Dorsolateral prefrontal cortex (tissue), 122 donors: ENCODE measurements at places on chromosomes 4 and X. TPM values are rescaled to one million over a fixed set of nuclear protein-coding genes. Genes with fewer than 3 reads are reported as not detected.

OPHN1 gene
- 19.7 TPM for total RNA-seq

DNA sequence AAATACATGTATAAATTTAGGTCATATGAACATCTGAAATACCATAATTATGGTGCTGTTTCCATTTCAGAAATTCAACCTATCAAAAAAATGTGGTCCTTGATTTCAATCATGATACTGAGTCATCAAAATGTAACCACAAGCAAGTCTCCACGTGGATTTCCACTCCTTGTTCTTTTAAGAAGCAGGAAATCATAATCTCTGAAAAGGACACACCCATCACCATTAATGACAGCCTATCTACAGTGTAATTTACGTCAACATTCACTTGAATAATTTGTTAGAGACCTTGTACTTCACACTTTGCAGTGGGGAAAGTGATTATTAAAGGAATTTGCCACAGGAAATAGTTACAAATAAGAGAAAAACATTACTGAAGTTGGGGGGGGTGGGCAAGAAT lies 17.7 kb upstream of the SLC7A11 start:
- DNase-seq, result no peak

DNA sequence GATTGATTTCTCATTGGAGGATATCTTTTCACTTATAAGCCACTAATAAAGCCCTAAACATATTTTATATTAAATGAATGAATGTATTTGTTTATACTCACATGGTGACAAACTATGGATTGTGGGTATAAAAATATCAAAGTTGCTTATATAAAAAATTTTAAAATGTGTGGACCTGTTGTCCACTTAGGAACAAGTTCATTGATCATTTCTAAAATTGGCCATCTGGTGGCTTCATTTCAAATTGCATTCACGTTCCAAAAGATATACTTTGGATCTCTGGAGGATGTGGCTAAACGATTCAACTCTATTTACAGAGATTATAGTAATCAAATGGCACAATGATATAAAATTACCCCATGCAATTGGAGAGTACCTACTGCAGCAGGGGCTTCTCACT lies 32.5 kb downstream of the FSTL5 start:
- no peak for DNase-seq

GRCh38 chrX:78958419-78959116 lies 13.4 kb downstream of the P2RY10 start:
- no peak for DNase-seq

DNA sequence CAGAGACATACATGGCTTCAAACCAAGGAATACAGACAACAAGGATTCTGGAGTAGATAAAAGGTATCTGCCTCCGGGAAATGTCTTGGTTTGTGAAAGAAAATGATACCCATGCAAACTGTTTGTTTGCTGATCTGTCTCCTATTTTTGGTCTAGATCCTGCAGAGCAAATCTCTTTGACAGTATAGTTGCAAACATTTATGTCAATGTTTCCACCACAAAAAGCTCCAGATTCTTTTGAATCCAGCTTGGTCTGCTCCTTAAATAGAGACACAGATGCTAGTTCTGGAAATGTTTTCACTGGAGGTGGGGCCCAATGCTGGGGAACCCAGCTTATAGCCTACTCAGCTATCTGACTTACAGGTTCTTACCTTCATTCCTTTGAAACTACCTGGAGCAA lies 119.7 kb downstream of the ATG4A start:
- DNase-seq, result no peak

NDNF gene
- 2.2 TPM for total RNA-seq

CXXC4 gene
- 14.4 TPM for total RNA-seq

PPAT gene
- 21.2 TPM for total RNA-seq

- no peak for DNase-seq
Measured at GRCh38 chr4:172707622-172708021, 461.0 kb upstream of the GALNT7 start.

DNA sequence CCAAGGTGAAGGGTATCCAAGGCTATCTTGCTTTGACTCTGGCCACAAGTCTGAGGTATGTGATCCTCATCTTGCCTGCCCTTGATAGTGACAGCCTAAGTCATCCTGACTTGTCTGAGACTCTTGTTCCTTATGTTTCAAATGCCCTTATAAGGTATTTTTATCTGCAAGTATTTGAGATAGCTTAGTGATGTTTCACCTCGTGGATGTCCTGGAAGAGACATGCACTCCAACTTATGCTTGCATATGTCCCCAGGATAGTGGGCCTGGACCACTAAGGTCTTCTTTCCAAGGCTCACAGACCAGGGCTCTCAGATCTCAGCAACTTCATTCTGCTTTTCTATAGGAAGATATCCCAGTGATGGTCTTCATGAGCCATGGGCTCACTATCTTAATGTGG lies 120.5 kb upstream of the WDR1 start:
- no peak for DNase-seq

NHSL2 gene
- total RNA-seq, result 8.5 TPM

DNA sequence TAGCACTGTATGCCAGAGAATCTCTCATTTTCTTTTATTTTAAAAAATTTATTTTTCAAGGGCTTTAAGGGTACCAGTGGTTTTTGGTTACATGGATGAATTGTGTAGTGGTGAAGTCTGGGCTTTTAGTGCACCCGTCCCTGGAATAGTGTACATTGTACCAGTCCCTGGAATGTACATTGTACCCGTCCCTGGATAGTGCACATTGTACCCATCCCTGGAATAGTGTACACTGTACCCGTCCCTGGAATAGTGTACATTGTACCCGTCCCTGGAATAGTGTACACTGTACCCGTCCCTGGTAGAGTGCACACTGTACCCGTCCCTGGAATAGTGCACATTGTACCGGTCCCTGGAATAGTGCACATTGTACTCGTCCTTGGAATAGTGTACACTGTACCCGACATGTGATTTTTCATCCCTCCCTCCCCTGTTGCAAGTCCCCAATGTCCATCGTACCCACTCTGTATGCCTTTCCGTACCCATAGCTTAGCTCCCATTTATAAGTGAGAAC lies 56.1 kb upstream of the HELT start:
- DNase-seq, result no peak

DNA sequence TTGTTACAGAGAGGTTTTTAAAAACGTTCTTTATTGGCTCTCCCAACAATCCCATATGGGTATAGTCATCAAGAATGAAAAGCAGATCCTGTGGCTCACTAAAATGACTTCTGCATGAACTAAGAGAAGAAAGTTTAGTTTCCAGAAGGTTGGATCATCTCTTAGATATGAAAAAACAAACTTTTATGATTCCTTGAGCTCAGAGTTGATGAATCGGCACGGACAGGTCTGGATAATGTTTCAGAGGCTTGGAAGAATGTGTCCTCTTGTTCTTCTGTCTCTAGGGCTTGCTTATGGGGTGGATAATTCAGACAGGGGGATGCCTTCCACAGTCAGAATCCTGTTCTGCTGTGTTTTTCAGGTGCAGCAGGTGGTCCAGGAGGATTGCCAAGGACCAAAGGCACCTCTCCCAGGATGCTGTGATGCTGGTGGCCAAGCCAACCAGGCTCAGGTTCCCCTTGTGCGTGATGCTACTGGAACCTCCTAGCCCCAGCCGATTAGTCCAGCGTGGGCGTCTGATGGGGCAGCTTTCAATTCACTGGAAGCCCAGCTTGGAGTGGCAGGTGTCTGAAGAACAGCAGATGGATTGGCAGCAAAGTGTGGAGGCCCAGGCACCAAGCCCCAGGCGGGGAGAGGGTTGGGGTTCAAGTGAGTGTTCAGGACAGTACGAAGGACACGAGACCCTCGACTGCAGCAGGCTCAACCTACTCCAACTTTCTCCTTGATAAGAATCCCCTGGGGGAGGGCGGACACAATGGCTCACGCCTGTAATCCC lies 30.3 kb downstream of the CCKAR start:
- no peak for DNase-seq

CETN2 gene
- 31.5 TPM for total RNA-seq

DNA sequence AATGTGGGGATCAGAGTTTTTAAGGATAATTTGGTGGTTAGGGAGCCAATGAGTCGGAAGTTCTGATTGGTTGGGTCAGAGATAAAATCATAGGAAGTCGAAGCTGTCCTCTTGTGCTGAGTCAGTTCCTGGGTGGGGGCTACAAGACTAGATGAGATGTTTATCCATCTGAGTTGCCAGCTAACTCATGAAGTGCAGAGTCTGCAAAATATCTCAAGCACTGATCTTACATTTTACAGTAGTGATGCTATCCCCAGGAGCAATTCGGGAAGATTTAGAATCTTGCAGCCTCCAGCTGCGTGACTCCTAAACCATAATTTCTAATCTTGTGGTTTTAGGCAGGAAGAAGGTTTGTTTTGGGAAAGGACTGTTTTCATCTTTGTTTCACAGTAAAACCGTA lies 565.8 kb upstream of the SPANXN1 start:
- no peak for DNase-seq

PPM1K gene
- total RNA-seq, result 119 TPM

GRCh38 chr4:62324215-62324614 lies 1124.1 kb downstream of the ADGRL3 start:
- peak; percentile 40 for DNase-seq

- DNase-seq, result peak; percentile 27
Measured at GRCh38 chrX:14697451-14697850, 168.1 kb downstream of the GLRA2 start.

- DNase-seq, result no peak
Measured at GRCh38 chr4:34676400-34676799, 1567.9 kb downstream of the ARAP2 start.

SAT1 gene
- 182 TPM for total RNA-seq

GRCh38 chr4:1593458-1593857 lies 90.7 kb downstream of the FAM53A start:
- DNase-seq, result no peak

RPS6KA6 gene
- total RNA-seq, result 10.9 TPM

- no peak for DNase-seq
Measured at GRCh38 chr4:25654971-25655963, at the start of gene SLC34A2. Gene SLC34A2 (plus strand): TSS chr4:25655851. CDS start chr4:25662501, 6,650 bp downstream.

- DNase-seq, result no peak
Measured at GRCh38 chrX:56429581-56429980, 133.8 kb upstream of the UBQLN2 start.

NLGN4X gene
- total RNA-seq, result 48.5 TPM

GRCh38 chrX:25019707-25020390 lies 4.1 kb upstream of the ARX start:
- DNase-seq, result no peak

- no peak for DNase-seq
Measured at GRCh38 chr4:4289597-4289940, 385 bp downstream of the LYAR start.

KLKB1 gene
- total RNA-seq, result 3.8 TPM

SPANXN4 gene
- total RNA-seq, result not detected

- no peak for DNase-seq
Measured at GRCh38 chrX:104370089-104370488, 115.4 kb upstream of the ESX1 start.

FMR1NB gene
- total RNA-seq, result not detected

GABRB1 gene
- 115 TPM for total RNA-seq

DNA sequence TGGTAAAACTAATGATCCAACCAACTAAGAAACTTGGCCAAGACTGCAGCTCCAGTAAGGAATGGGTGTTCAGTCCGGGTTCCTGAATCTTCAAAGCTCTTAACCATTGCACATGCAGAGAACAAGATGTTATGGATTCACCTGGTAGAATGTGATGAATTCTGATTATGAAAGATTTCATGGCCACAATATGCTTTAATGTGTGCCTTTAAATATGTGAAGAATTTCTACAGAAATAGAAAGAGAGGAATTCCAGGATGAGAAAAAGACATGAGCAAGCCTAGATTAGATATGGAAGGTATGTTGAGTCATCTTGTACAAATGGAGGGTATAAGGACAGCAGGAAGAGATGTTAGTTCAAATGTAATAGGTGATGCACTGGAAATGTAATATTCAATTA lies 472.2 kb upstream of the TENM3 start:
- no peak for DNase-seq

DNA sequence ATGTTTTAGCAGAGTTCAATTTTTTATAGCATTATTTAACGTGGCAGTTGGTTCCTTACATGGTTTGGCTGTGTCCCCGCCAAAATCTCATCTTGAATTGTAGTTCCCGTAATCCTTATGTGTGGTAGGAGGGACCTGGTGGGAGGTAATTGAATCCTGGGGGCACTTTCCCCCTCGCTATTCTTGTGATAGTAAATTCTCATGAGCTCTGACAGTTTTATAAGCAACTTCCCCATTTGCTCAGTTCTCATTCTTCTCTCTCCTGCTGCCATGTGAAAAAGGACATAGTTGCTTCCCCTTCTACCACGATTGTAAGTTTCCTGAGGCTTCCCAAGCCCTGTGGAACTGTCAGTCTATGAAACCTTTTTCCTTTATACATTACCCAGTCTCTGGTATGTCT lies 329.5 kb downstream of the GRIA2 start:
- no peak for DNase-seq

DNA sequence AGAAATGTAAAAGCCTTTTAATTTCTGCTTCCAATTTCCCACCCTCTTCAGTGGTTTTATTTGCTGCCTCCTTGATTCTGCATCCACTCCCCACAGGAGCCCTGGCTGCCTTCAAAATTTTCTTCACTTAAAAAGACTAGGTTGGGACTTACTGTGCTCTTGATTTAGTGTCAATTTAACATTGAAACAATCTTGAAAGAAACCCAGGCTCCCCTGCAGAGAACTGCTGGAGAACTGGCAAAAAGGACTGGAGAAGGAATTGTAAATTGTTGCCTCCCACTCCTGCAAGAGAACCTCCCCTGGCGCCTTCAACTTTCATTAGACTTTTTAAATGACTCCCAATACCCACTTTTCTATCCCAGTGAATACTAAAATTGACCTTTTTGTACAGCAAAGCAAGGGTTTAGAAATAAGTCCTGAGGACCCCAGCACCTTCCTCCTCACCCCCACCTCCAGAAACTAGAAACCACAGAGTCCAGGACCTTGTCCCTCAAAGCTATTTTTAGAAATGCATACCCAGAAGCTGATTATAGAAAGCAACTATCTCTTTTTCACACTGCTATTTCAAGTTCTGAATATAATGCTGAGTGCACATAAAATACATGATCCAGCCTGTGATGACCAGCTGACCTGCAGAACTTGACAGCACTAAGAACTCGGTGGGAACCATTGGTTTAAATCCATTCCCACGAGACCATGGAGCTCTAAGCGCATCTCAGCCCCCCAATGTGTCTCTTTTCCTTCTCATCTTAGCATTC lies 155.5 kb downstream of the INPP4B start:
- DNase-seq, result no peak

DNA sequence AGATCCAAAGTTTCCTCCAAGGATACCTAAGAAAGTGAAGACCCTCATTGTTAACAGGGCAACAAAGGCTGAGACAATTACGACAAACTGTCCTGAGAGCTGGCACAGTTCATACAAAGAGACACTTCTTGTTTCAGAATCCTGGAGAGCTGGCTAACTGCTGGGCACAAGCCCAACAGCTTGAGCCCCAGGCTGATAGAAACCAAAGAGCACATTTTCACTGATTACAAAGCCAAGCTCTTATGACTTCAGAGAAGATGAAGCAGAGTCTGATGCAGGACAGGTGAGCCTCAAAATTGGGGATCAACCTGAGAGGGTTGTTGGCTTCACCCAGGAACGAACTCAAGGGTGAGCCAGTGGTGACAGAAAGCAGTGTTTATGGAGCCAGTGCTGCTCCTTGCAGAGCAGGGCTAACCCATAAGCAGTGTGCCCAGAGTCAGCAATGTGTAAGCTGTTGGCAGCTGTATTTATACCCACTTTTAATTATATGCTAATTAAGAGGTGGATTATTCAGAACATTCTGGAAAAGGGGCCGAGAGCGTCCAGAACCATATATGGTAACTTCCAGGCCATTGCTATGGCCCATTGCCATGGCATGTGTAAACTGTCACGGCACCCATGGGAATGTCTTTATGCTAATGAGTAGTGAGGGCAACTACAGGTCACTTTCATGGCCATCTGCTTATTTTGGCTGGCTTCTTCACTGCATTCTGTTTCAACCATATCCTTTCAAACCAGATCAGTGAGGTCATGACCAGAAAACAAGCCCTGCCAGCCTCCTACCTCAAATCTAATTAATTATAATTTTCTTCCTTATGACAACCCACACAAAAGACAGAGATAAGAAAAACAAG lies 183.7 kb downstream of the EVC2 start:
- no peak for DNase-seq
